ENCODE measurements at places on chromosomes 6 and 20.

DNA sequence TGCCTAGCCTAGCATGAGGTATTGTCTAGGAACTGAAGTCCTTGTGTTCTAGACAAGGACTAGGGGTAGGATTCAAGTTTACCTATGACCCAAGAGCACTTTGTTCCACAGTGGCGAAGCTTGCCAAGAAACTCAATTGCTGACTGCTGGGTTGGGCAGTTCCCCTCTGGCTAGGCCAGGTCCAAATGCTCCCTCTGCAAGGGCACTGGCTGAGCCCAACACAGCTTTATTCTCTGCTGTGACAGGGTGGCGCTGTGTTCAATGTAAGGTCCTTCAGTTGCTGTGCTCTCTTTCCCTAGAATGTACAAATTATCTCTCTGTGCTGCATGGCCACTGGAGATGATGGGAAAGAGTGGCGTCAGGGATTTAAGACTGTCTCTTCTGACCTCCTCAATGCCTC lies 950.8 kb downstream of the HACE1 start:
- DNase-seq, result no peak

DNA sequence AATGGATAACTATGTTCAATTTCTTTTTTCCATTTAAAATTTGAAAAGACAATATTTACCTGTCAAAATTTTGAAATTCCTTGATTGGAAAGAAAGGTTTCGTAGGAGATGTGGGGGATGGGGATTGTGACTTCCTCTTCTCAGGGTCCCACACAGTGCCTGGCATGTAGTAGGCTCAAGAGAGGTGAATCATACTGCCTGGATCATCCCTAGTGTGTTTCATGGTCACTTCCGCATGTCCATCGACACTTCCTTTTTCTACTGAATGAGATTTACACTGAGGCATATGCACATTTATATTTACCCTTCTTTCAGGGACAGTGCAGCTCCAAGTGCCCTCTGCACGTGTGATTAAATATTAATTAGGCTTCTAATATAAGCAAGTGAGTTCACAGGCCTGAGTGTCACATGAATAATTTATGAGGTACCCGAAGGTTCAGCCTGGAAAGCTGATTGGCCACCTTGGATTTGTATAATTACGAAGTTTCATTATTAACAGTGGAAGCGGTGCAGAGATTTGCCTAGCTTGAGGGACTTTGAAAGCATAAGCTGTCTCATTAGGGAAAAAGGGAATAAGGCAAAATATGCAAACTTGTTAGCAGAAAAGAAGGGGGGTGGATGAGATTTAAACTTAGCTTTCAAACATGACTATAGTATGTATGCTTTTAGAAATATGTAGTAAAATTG lies 177.5 kb upstream of the MMS22L start:
- DNase-seq, result no peak

DNA sequence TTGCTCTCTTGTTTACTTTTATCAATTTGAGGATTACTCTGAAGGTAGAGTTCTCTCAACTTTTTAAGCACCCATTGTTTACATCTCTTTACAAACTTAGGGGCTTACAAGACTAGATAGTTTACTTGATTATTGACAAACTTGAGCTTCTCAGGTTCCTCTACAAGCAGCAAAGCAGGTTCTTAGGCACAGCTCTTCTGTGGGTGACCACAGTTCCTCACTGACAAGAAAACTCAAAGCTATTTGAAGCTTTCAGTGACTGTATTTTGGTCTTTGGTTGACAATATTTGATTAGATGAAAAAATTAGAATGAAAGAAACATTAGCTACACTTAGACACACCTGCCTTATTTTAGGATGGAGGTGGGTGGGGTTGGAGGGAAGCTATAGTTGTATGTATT lies 327.3 kb upstream of the RUNX2 start:
- no peak for DNase-seq

DNA sequence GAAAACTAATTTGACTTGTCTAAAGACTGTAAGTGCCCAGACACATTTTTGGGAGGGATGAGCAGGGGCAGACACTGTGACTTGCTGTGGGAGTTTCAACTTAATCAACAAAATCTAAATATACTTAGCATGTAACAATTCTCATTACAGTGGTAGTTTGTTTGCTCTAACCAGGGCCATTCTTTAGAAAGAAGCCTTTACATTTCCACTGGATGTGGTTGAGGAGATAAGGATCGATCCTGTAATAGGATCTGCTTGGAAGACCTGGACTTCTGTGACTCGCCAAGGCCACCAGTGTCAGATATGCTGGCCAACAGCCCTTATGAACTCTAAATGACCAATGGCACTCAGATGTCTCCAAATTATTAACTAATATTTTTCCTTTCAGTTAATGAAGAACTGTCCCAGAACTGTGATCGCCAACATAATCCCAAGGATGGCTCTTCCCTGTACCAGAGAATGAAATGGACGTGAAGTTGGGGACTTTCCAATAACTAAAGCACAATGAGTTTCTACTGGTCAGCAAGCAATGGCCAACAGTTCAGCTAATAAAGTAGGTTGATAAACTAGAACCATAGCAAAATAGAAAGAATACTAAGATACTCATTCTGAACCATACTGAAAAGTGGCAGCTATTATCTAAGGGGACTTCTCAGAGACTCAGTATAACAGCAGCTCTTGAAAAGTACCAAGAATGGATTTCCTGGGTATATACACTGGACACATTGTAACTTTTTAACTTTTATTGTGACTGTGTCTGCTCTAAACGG lies 7.5 kb downstream of the SMLR1 start:
- no peak for DNase-seq

DNA sequence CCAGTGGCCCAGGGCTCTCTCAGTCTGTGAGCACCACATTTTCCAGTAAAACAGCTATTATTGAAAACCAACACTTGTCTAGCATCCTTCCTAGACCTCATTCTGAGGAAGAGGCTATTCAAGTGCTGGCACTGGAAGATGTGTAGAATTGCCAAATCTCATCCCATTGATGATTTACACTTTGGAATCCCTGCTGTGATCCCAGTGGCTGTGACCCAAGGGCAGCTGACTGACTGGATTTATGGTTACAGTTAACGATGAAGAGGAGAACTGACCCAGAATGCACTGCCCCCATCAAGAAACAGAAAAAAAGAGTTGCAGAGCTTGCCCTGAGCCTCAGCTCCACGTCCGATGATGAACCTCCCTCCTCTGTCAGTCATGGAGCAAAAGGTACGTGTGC lies 2.4 kb downstream of the CMTR1 start:
- DNase-seq, result no peak

GRCh38 chr20:36152261-36152660 lies 2.3 kb upstream of the EPB41L1 start:
- DNase-seq, result no peak

DNA sequence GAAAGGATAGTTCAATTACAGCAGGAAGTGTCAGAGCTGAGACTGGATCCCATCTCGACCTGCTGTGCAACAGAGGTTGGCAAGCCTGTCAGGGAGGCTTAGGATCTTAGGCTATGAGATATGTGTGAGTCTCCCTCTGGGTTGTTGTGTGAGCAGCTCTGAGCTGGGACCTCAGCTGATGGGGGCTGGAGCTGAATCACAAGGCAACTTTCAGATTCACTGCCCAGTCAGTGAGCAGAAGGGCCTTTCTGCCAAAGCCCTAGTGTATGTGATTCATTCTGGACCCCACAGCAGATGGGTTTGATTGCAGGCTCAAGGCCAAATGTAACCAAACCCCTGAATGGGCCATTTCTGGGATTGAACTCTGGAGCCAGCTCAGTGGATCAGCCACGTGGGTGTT lies 4.5 kb downstream of the PI3 start:
- no peak for DNase-seq

- DNase-seq, result peak; percentile 84
Observed at GRCh38 chr20:32333988-32334885, 23.9 kb upstream of the ASXL1 start.

DNA sequence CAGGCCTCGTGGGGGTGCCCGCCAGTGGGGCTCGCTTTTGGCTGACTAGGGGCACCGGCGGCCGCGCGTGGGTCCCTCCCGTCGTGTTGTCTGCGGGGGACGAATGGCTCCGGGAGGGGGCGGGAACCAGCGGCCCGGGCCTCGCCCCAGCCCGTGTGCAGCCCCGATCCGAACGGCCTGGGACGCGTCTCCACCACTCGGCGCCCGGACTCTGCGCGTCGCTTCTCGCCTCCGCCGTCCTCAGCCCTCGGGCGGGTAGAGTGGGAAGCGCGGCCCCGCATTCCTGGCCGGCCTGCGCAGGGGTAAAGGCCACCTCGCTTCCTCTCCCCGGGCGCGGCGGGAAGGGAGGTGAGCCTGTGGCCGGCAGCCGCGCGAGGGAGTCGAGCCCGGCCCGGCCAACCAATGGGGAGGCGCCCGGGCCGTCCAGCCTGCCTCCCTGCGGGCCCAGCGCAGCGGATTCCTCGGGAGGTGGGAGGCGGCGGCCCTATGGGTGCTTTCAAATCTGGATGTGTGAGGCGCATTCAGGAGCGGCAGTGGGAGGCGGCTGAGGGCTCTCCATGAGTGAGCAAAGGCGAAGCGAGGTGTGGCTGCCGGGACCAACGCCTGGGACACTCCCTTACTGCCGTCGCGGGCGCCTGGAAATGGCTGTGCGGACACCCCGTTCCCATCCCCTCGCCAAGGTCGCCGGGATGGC lies 1.1 kb upstream of the ZBTB46 start:
- DNase-seq, result no peak

Data from fibroblast of pulmonary artery (primary cell).